Ureter (tissue), 1 donor: ENCODE measurements at places on chromosomes 1 and 21. TPM values are rescaled to one million over a fixed set of nuclear protein-coding genes. Genes with fewer than 3 reads are reported as not detected.

GRCh38 chr1:225877580-225877979 is 4.6 kb downstream of the TMEM63A start:
- DNase-seq, result peak; percentile 68

Gene PDPN
- 29.5 TPM for total RNA-seq

- DNase-seq, result no peak
These were observed 31.0 kb downstream of the SNX7 start for GRCh38 chr1:98692482-98692881.

DNA sequence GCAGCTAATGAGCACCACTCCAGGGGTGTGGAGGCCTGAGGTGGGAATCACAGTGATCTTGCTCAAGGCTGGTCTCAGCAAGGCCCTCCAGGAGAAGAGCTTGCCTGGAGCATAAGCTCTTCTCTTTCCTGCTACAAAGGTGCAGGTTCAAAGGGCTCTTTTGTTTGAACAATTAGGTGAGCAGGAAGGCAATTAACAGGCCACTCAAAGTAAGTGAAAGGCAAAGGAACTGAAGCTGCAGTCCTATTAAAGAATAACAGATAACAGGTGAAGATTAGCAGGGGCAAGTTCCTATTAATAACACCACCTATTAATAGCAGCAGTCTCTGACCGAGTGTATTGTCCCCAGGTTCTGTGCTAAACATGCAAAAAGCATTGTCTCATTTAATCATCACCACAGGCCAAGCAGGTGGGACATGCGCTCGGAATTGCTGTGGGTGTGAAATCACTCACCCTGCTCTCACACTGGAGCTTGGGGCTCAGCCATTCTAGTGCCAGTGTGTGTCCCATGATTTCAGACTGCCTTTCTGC is 113.8 kb downstream of the RHOU start:
- no peak for DNase-seq

- DNase-seq, result no peak
These were observed 783 bp downstream of the CD1B start for GRCh38 chr1:158330391-158331105.

DNA sequence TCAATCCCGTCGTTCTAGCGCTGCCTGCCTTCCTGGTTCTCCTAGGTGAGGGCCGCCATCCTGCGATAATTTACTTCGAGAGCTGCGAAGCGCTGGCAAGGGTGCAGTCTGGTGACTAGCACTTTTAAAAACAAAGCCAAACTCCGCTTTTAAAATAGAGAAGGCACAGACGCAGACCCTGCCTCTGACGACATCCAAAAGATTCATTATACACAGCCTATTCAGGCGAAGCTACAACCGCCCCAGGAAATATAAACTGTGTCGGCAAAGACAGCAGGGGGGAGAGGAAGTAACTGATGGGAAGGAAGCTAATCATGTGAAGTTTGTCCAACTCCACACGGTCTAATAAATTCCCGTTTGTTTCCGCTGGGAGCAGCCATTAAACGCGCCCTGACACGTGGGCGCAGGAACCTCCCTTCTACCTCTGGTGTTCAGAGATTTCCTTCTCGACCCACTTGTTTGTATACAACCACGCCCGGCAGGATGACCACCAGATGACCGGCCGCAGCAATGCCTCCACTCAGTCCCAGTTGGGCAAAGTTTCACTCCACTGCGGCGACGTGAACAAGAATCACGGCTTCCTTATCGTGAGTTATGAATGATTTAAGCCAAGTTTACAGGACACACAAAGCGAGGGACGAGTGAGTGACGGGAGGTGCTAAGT is 1.3 kb downstream of the GNG12 start:
- DNase-seq, result peak; percentile 59

DNA sequence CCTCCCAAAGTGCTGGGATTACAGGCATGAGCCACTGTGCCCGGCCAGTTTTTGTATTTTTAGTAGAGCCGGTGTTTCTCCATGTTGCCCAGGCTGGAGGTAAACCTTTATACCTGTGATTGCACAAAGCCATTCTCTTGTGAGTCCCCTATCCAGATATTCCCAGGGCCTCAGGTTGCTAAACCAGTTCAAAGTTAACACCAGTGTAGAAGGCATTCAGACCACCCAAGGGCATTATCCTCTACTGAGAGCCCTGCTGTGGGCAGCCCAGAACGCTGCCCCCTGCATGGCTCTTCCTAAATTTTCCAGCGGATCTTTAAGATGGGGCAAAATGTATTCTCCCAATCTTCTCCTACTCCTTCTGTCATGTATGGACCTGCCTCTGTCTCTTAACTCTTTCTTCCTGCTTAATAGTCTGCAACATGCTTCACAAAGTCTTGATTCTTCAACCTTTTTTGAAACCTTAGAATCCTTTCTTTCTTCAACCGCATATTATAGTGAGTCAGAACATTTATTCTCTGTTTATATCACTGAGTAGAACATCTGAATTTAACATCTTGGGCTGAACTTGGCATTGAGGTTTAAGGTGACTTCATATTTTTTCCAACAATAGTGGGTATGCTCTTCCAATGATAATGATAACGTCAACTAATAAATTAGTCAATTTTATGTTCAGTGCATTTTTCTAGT is 36.0 kb downstream of the UBE4B start:
- no peak for DNase-seq

Gene FCRL5
- 3.8 TPM for total RNA-seq

Gene FNDC10
- 4.1 TPM for total RNA-seq

DNA sequence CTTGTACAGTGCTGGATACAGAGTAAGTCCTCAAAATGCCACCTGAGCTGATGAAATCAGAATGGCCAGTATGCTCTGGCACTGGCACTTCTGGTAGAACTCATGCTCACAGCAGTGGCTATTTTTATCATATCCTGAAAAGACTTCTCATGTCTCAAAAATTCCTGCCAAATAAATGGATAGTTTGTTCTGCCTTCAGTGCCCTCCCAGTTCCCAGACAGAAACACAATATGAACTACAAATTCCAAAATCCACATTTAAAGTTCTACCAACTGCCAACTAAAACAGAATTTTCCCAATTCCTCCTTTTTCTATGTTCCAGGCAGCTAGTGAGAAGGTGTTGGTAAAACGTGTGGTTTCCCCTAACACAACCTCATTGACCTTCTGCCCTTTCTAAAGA is 51.4 kb upstream of the RGS1 start:
- no peak for DNase-seq

Gene TMEM81
- 1.5 TPM for total RNA-seq

DNA sequence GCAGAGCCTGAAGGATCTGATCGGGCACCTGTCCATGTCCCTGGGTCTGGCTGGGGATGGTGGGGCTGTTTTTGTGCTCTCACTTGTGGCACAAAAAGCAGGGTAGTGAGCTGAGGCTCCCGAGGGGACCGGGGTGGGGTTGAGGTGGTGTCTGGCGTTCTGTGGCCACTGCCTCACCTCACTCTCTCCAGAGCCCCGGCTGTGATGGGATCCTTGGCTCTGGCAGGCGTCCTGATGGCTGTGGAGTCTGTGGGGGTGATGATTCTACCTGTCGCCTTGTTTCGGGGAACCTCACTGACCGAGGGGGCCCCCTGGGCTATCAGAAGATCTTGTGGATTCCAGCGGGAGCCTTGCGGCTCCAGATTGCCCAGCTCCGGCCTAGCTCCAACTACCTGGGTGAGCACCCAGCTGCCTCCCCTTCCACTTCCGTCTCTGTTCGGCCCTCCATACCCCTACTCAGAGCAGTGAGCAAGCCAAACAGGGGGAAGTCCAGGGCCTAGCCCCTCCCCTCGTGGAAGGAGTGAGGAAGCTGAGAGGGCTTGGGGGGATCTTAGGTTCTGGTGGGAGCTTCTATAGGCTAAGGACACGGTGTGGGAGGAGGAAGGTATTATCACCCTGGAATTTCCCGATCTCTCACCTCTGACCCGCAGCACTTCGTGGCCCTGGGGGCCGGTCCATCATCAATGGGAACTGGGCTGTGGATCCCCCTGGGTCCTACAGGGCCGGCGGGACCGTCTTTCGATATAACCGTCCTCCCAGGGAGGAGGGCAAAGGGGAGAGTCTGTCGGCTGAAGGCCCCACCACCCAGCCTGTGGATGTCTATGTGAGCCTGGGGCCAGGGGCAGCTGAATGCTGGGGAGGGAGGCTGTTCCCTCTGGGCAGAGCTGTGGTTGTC is 7.0 kb downstream of the ADAMTSL4 start:
- DNase-seq, result no peak

Gene SLC27A3
- total RNA-seq, result 28.8 TPM

Gene OR2T33
- total RNA-seq, result not detected

DNA sequence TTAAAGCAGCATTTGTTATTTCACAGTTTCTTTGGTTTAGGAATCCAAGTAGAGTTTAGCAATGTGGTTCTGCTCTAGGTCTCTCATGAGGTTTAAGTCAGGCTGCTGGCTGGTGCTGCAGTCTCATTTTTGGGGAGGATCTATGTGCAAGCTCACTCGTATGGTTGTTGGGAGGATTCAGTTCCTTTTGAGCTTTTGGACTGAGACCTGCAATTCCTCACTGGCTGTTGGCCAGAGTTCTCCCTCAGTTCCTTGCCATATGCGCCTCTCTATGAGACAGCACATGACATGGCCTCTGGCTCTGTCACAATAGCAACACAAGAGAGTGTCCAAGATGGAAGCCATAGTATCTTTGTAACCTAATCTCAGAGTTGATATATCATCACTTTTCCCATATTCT is 91.0 kb downstream of the OLFML2B start:
- no peak for DNase-seq

DNA sequence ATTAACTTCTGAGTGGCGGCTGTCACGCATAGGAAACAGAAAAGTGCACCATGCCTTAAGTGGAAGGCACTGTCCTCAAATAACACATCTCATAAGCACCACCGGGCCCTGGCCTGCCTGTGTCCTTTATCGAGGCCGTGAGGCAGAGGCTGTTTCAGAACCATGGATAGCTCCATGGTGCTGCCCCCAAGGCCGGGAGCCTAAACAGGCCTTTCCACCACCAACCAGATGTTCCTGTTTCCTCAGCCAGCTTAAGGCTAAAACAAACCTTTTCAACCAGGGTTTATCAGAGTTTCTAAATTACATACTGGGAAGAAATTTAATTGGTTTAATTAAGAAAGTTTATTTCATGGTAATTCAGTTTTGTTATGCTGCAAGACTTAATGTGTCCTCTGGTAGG is 114.4 kb downstream of the DMRTA2 start:
- DNase-seq, result no peak

Gene CLIC6
- total RNA-seq, result 24.1 TPM

- DNase-seq, result no peak
These were observed 3.8 kb downstream of the HMGB4 start for GRCh38 chr1:33867684-33868083.

Gene EEIG2
- total RNA-seq, result 24.1 TPM

GRCh38 chr1:164772635-164773034 is 213.7 kb downstream of the PBX1 start:
- peak; percentile 78 for DNase-seq

Gene ZSWIM5
- 4.4 TPM for total RNA-seq

DNA sequence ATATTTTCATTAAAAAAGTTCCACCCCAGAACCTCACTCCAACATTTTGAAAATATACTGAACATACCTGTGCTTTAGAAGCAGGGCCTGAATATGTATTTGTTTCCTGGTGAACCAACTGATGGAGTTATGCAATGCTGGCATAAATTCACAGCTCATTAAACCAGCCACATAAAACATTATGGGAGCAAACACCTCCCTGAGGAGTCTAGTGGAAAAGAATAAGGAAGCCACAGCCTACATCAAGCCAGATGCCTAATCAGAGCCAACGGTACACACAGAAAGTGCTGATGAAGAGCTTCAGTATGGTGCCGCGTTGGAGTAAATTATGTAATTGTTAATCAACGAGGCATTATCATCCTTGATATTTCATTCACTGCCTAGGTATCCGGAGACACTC is 199.5 kb downstream of the AJAP1 start:
- DNase-seq, result no peak

Gene GABPB2
- 26.6 TPM for total RNA-seq

DNA sequence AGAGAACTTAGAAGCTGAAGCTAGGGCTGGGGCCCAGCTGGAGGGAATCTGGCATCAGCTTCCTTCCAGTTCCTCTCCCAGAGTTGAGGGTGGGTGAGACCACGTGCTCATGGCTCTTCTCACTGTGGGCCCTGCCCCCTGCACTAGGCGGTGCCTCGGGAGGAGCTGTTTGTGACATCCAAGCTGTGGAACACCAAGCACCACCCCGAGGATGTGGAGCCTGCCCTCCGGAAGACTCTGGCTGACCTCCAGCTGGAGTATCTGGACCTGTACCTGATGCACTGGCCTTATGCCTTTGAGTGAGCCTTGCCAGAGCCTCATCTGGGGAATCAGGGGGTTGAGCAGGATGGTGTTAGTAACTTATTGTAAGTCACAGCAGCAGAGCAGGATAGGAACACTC is 16.1 kb downstream of the AKR1A1 start:
- peak; percentile 55 for DNase-seq

GRCh38 chr1:55472784-55473183 is 257.6 kb upstream of the USP24 start:
- DNase-seq, result no peak

DNA sequence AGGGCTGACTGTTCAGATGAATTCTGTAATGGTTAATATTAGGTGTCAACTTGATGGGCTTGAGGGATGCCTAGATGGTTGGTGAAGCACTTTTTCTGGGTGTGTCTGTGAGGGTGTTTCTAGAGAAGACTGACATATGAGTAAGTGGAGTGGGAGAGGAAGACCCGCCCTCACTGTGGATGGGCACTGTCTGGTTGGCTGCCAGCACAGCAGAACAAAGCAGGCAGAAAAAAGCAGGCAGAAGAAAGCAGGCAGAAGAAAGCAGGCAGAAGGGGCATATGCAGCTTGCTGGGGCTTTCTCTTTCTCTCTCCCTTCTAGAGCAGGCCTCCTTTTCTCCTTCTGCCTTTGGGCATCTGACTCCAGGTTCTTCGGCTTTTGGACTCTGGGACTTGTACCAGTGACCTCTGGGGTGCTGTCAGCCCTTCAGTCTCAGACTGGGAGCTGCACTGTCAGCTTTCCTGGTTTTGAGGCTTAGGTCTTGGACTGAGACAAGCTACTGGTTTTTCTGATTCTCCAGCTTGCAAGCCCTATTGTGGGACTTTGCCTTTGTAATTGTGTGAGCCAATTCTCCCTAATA is 42.9 kb upstream of the CD2 start:
- peak; percentile 25 for DNase-seq
